ENCODE measurements at places on chromosomes 7 and 10.
A peak's percentile ranks its signal among the peaks of the same experiment; 100 is the strongest.

DNA sequence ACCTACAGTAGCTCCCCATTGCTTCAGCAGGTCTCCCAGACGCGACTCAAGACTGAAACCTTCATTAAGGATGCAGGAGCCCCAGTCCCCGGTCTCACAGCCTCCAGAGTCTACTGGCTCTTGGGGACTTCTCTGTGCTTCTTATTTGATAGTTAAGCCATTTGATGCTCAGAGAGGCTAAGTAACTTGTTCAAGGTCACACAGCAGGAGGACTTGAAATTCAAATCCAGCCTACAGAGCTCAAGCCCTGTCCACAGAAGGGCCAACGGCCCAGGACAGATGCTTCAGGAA lies 21.2 kb upstream of the ZMIZ1 start:
- no peak for DNase-seq

DNA sequence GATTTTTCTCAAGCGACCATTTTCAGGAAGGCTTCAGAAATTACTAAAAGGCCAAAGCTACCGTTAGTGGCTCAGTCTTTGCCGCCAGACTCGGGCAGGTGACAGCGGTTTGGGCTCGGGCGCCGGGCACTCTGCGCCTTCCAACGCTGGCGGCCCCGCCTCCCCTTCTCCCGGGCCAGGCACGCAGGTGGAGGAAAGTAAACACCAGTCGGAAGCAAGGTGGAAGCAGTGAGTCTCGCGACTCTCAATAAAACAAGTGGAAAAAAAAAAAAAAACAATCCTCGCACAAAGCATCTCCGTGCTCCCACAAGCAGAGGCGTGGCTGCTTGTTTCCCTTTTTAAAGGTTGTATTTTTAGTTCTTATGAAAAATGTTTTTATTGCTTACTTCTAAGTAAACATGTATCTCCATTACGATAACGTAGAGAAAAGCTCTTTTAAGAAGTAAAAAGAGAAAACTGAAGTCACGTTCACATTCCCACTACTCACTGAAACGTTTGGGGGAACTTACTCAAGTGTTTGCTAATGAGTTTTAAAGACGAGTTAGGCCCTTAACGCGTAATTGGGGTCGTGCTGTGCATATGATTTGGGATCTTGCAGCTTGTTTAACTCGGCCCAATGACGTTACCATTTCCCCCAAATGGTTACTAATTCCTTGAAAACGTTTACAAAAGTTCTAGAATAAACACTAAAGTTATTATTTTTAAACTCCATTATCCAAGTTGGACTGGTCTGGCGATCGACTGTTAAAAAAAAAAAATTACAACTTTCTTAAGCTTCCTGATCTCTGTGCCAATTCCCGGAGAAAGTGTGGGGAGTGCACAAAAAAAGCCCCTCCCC lies 864 bp downstream of the CDCA7L start:
- DNase-seq = no peak

- DNase-seq = no peak
Observed at GRCh38 chr10:128929131-128929530, 537.9 kb upstream of the MGMT start.

DNA sequence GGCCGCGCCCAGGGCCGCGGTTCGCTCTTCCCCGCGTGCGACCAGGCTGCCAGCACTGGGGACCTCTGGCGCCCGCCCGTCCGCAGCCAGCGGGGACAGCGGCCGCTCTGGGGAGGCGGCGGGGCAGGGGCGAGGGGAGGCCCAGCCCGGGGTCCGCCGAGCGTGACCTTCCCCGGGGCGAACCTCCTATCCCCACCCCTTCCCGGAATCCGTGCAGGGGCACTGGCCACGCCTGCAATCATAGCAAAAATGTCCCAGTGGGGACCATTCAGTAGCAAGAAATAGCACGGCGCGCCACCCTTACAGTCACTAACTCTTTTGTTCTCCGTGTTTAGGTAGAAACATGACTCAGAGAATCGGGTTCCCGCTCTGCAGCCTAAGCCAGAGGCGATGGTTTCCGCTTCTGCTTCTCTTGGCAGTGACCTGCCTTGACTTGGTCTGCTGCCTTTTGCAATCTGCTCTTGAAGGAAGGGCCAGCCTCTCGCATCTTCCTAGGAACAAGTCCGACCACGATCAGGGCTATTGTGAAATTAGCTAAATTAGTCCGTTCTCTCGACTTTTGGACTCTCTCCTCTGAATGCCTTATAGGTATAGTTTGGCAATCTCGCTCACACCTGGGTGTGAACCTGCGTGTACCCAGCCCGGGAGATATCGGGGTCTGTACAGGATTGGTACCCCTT lies 79.3 kb upstream of the ACBD5 start:
- DNase-seq = peak; percentile 1

GRCh38 chr7:141785706-141786552 lies 4.1 kb upstream of the TAS2R5 start:
- DNase-seq = no peak

DNA sequence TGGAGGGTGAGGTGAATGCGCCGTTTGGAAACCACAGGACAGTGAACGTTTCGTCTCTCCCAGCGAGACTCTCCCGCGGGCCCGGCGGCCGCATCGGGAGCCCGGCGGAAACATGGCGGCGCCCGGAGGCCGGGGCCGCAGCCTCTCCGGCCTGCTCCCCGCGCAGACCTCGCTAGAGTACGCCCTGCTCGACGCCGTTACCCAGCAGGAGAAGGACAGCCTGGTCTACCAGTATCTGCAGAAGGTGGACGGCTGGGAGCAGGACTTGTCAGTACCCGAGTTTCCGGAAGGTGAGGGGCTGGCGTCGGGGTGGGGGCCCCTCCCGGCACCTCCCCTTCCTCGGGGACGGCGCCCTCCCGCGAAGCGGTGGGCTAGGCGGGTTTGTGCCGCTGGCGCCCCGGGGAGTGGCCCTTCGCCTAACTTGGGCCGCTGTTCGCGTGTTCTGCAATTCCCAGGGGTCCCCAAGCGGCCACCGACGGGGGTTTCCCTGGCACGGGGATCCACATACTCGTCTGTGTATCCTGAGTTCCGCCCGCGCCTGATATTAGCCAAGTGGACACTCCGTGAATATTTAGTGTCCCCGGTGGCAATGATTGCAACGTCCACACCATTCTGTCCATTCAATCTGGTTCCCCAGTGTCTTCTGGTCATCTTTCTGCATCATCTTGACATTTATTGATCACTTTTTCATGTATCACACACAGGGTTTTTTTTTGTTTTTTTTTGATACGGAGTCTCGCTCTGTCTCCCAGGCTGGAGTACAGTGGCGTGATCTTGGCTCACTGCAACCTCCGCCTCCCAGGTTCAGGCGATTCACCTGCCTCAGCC lies 514 bp downstream of the NHLRC2 start:
- peak; percentile 22 for DNase-seq

- no peak for DNase-seq
Observed at GRCh38 chr7:15463801-15464666, 97.8 kb downstream of the AGMO start.

DNA sequence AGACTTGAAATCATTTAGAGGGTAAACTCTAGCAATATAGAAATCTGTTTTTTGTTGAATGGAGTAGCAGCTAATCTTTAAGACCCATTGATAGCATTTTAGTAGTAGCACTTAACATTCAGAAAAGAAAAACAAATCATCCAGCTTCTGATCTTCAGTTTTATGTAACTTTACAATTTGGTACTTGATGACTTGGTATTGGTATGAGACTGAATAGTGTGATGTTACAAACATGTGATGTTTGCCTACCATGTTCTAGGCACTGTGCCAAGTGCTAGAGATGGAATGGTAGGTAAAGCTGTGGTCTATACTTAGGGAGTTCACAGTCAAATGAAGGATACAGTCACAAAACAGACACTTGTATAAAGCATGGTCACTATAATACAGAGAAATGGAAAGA lies 21.3 kb downstream of the ZEB1 start:
- DNase-seq = no peak

DNA sequence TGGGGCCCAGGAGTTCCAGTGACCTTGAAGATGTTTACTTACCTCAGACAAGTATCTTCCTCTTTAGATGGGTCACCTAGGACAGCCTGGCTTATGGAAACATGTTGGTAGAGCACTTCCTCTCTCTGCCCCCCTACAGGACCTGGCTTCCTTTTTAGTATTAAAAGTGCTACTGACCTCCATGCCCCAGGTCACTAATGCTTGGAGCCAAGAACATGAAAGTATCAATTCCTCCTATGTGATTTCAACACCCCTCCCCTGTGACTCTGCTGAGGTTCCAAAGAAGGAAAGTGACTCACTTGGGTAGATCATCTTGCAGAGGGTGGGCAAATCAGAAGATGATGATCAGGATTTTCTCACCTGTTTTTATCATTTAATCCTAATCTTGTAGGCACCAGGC lies 125.3 kb upstream of the CCDC6 start:
- DNase-seq = no peak

- DNase-seq = no peak
Observed at GRCh38 chr10:131909929-131910328, 9.1 kb downstream of the PPP2R2D start.

DNA sequence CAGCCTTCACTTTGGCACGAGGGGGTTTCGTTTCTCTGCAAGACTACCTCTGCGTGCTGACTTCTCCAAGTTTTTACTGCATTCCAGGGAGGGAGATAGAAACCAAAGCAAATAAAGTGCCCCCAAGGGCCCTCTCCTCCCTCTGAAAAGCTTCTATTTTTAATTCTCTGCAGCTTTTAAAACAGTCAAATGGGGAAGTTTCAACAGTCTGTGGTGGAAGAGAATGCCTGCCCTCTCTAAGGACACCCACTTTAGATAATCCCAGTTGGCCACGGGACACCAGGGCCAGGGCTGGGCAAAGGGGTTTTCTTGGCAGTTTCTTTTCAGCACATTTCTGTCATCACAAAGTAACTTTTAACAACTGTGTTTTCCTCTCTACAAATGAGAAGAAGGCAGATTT lies 386.7 kb upstream of the NPVF start:
- DNase-seq = no peak

DNA sequence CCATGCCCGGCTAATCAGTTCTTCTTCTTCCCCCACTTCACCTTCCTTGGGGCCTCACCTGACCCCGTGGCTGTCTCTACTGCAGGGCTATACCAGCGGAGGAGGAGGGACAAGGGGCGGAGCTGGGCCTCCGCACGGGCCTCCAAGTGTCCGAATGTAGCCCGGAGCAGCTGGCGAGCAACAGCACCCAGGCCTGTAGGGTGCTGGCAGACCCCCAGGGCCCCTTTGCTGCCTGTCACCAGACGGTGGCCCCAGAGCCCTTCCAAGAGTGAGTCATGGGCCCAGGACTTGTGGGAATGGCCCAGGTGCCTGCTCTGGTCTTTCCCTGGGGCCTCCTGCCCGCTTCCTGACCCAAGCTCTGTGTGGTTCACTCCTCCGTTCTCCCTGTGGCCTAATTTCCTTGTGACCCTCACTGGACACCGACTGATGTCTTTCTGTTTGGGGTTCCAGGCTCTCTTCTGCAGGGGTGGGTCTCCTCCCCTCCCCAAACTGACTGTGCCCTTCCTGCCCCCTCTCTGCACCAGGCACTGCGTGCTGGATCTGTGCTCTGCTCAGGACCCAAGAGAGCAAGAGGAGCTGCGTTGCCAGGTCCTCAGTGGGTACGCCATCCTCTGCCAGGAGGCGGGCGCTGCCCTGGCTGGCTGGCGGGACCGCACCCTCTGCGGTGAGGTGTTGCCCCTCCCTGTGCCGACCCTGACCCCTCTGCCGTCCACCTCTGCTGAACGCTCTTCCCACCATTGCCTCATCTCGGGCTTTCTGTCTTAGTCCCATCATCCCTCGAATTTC lies 35.2 kb downstream of the EPHB4 start:
- no peak for DNase-seq

DNA sequence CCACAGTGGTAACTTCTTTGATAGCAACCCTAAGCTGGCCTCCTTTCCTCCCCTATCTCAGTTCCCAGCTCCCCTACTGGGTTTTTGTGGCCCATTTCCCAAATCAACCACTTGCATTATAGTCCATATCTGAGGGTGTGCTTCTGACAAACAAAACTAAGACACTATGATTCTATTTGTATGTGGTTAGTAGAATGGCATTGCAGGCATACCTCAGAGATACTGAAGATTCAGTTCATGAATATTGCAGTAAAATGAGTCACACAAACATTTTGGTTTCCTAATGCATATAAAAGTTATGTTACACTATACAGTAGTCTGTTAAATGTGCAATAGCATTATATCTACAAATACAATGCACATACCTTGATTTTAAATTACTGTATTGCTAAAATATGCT lies 15.4 kb upstream of the TMEM243 start:
- DNase-seq = no peak

GRCh38 chr7:22563032-22563501 lies 63.1 kb upstream of the STEAP1B start:
- DNase-seq = no peak

- DNase-seq = no peak
Observed at GRCh38 chr7:55574051-55574717, 1.9 kb upstream of the VOPP1 start.

- no peak for DNase-seq
Observed at GRCh38 chr7:122415510-122415909, 111.0 kb upstream of the FEZF1 start.

DNA sequence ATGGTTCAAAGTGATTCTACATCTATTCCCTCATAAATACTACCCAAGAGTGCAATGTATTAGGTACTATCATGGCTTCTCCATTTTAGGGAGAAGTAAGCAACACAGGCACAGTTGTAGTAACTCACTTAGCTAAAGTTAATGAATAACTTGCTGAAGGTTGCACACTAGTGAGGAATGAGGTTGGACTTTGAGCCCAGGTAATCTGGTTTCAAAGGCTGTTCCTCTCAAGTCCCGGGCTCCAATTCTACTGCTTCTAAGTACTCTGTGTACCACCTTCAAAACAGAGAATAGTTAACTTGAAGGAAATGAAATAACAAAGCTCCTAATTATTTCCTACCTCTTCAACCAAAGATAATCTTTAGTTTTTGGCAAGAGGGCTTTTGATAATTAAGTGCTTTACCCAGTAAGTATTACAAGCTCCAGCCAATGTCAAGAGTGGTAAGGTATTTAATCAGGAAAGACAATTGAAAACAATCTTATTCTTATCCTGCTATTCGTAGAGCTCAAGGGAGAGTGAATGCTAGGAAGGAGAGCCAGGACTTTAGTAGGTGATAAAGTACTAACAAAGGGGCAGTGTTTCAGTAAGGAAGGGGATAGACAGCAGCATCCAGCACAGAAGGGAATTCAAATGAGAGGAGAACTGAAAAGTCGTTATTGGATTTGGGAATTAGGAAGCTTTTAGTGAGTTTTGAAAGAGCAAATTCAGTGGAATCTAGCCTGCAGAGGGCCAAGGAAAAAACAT lies 158.2 kb upstream of the PTPRZ1 start:
- no peak for DNase-seq

GRCh38 chr10:4177791-4178190 lies 392.8 kb upstream of the KLF6 start:
- DNase-seq = no peak

- DNase-seq = no peak
Observed at GRCh38 chr10:119750391-119751230, 24.8 kb downstream of the INPP5F start.

- DNase-seq = no peak
Observed at GRCh38 chr10:78623578-78624215, 445.1 kb upstream of the ZMIZ1 start.

DNA sequence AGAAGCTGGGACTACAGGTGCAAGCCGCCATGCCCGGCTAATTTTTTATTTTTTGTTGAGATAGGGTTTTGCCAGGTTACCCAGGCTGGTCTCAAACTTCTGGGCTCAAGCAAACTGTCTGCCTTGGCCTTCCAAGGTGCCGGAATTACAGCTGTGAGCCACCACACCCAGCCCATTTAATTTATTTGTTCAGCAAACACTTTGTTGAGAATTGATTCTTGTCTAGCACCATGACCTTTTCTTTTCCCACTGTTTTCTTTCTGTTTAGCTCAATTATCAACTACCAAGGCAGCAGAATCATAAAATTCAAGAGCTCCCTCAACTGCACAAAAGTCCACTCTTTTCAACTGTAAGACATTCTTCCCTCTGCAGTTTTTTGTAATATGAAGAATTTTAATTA lies 47.8 kb upstream of the PARD3 start:
- no peak for DNase-seq
